ACHN (cell line): ENCODE measurements at places on chromosomes 6 and 20.

GRCh38 chr6:137926207-137926731 is 59.2 kb downstream of the TNFAIP3 start:
- no peak for DNase-seq

DNA sequence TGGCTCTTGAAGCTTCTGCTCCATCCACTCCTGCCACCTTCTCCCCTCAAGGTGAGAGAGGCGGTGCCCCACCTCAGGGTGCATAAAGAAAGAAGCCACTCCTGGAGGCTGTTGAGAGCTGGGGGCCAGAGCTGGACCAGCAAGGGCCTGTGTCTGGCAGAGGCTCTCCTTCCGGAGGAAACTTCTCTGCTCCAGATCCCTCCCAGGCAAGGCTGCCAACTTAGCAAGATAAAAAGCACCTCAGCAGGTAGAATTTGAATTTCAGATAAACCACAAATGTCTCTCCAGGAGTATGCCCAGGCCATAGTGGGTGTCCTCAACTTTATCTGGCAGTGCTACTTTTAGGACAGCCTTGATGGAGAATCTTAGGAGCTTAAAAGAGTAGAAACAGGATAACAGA is 13.8 kb downstream of the UNC93A start:
- DNase-seq = no peak

DNA sequence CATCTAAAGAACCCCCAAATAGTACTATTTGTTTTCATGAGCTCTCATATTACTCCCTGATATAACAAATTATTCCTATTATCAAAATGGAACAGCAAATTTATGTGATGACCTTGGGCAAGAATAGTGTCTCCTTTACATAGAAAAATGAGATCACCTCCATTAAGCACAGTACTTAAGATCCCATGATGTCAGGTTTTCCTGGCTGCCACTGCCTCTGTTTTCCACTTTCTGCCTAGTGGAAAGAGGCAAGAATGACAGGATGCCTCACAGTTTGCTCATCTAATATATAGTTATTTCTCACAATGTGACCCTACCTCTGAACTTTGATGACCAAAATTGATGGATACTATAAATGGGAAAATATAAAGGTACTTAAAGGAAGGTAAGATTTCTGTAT is 260.1 kb upstream of the SGK1 start:
- peak; percentile 19 for DNase-seq

DNA sequence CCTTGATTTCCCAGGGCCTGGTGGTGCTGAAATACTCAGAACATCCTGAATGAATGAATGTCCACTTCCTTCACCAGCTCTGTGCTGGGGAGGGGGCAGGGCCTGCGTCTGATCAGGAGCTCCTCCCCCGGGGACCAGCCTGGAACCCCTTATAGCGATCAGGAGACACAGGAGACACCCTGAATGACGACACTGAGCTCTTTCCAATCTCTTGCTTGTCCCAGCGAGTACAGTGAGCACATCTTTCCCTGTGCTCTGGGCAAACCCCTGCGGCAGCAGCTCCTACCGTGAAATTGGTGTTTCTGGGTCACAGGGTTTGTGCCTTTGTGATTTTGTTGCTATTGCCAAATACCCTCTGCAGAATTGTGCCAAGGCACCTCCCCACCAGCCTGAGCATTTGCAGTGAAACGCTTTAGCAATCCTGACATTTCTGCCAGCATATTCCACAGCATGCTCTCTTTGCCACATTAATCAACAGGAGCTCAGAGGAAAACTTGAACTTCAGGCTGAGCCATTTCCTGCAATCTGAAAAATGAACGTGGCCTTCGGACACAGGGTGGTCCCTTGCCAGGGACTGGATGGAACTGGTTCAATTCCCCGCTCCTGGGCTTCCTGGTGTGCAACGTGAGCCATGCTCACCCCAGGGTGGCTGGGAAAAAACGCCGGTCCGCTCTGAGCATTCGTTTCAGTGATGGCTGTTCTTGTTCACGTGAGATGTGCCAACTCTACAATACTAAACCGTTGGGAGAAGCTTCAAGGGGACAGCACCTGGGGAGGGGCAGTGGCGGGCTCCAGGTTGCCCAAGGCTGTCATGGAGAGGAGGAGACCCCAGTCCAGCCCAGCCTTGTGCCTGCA is 23.1 kb upstream of the MRGBP start:
- no peak for DNase-seq

- DNase-seq = no peak
Measured at GRCh38 chr6:5671601-5672559, 334.8 kb downstream of the NRN1 start.

DNA sequence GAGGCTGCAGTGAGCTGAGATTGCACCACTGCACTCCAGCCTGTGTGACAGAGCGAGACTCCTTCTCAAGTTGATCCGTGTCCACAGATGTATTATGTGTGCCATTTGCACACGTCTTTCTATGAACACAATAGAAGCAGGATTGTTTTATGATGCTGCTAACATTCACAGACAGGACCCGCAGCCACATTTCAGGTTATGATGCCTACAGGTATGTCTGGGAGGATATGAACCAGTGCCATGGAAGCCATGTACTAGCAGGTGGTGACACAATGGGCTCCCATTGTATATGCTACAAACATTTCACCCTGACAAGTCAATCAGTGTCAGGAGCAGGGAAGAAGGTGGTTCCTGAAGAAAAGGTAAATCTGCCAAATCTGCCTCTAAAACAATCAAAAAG is 4.3 kb downstream of the TRAM2 start:
- DNase-seq = no peak

DNA sequence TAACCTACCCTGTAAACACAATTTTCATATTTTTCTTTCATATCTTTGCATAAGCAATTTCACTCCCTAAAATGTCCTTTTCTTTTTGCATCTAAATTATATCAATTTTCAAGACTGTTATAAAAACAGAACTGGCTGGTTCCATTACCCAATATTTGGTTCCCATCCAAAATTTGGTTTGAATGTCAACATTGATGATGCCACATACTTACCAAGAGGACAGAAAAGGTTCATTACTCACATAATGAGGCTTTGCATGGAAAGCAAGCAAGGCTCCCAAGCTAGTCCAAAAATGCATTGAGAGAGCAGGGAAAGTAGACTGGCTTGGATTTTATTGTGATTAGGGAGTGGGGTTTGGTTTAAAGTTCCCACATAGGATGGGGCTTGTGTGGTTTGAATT is 144.4 kb upstream of the AKIRIN2 start:
- no peak for DNase-seq

DNA sequence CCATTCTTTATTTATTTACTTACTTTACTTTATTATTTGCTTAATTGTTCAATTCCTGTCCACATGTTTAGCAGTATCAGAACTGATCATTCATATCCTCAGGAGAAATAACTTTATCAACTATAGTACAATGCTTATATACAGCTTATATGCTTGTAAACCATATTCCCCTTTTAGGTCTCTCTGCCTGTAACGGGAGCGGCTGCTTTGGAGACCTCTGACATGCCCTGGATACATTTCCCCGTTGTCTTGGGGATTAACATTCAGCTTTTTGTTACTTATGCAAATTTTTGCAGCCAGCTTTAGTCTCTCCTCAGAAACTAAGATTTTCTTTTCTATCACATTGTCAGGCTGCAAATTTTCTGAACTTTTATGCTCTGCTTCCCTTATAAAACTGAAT is 17.6 kb upstream of the FUT9 start:
- DNase-seq = no peak

DNA sequence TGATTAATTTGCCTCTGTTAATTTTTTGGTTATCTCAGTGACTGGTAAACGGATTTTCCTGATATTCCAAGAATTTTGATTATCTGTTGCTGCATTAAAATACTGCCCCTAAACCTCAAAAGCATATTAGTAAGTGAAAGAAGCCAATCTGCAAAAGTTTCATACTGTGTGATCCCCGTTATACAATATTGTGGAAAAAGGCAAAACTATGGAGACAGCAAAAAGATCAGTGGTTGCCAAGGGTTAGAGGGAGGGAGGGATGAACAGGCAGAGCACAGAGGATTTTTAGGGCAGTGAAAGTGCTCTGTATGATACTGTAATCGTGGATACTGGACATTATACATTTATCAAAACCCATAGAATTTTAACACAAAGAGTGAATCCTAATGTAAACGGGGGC is 133.0 kb downstream of the MYLK4 start:
- DNase-seq = no peak

- no peak for DNase-seq
Measured at GRCh38 chr6:21935561-21936028, 342.0 kb downstream of the SOX4 start.

DNA sequence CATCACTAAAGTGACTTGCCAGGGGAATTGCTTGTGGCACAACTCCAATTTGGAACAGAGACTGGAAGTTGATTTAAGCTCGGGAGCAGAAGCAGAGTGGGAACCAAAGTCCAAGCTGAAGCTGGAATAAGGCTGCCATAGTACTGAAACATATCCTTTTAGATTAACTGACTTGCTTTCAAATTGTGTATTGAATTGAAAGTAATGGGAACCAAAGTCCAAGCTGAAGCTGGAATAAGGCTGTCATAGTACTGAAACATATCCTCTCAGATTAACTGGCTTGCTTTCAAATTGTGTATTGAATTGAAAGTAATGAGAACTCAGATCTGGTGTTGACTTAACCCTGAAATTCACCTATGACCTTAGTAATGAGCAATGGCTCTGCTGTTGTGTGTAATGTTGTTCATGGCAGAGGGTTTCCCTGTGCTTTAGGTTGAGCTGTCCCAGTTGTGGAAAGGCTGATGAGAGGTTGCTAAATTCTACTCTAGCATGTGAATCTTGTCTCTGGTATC is 40.2 kb downstream of the CENPW start:
- no peak for DNase-seq

DNA sequence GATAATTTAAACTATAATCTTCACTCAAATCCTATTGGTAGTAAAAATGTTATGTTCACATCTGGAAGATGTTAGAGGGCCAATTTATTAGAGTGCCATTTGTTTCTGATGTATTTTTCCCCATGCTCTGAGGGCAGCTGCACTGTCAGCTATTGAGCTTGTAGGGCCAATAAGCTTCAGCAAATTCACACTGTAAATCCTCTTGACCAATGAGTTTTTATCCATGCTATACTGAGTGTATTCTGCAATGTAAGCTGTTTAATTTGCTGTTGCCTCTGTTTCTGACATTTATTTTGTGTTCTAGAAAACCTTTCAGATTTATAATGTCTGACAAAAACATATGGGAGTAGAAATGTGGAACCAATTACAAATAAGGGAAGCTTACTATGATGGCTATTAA is 62.6 kb downstream of the OGFRL1 start:
- no peak for DNase-seq

DNA sequence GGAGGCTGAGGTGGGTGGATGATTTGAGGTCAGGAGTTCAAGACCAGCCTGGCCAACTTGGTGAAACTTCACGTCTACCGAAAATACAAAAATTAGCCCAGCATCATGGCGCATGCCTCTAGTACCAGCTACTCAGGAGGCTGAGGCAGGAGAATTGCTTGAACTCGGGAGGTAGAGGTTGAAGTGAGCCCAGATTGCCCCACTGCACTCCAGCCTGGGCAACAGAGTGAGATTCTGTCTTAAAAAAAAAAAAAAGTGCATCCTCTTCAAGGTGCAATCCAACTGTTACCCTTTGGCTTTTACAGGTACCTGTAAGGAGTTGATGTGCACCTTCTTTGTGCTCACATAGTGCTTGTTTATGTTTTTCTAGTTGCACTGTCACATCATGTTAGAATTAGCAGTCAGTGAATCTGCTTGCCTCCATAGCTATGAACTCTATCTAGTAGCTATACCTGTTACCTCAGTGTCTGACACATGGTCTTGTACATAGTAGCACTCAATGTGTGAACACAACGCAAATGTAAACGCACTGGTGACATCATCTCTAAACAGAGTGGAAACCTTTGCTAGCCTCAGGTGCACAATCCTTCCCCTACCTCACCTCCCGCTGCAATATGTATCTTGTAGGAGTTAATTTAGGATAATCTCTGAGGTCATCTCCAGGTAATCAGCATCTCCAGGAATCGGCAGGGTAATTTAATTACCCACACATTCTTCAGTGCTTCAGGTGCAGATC is 9.7 kb downstream of the MSH5 start:
- DNase-seq = no peak

GRCh38 chr20:57135875-57136274 is 130.6 kb downstream of the BMP7 start:
- DNase-seq = no peak

DNA sequence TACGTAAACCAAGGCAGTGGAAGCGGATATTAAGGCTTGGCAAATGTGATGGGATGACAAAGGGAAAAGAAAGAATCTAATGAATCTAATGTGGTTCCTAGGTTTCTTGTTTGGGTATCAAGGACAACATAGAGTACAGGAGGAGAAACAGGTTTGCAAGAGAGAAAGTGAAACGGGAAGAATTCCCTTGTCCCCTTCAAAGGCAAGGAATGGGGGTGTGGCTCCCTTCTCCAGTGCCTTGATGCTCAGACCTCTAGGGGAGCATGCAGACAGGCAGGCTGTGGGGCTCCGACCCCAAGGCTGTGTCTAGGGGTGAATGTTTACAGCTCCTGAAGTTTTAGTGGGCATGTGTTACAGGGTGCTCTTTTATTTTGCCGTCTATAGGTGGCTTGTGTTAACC is 317.5 kb upstream of the HSF2 start:
- DNase-seq = peak; percentile 34

GRCh38 chr6:134980846-134981245 is 30.9 kb upstream of the ALDH8A1 start:
- no peak for DNase-seq

- no peak for DNase-seq
Measured at GRCh38 chr6:158233214-158233795, 65.2 kb downstream of the GTF2H5 start.

GRCh38 chr6:164216368-164216767 is 801.9 kb downstream of the QKI start:
- no peak for DNase-seq

- no peak for DNase-seq
Measured at GRCh38 chr20:9571783-9572182, 57.4 kb downstream of the LAMP5 start.
